NCI-H1930 (cell line): ENCODE measurements at places on chromosomes 1 and 21.
A peak's percentile ranks its signal among the peaks of the same experiment; 100 is the strongest.

- no peak for DNase-seq
These were observed 44.4 kb upstream of the KIF26B start for GRCh38 chr1:245110406-245110805.

GRCh38 chr1:154992721-154993571 lies 440 bp upstream of the LENEP start:
- DNase-seq, result no peak

- no peak for DNase-seq
These were observed 63.7 kb downstream of the SYT14 start for GRCh38 chr1:210001751-210002150.

DNA sequence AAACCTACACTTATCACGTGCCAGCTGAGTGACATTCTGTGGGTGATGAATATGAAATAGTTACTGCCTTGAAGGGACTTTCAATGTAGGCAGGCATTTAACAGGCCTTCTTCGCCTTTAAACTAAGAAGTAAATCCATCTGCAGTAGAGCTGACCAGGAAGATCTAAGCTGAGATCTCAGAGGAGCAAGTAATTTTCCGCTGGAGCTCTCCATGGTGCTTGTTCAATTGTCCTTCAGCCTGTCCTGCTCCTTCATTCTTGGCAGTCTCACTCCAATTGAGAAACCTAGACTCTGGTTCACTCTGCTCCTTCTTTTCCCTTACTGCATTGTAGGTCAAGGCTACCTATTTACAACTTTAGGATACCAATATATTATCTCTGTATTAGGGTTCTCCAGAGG lies 183.5 kb downstream of the HMCN1 start:
- DNase-seq, result no peak

DNA sequence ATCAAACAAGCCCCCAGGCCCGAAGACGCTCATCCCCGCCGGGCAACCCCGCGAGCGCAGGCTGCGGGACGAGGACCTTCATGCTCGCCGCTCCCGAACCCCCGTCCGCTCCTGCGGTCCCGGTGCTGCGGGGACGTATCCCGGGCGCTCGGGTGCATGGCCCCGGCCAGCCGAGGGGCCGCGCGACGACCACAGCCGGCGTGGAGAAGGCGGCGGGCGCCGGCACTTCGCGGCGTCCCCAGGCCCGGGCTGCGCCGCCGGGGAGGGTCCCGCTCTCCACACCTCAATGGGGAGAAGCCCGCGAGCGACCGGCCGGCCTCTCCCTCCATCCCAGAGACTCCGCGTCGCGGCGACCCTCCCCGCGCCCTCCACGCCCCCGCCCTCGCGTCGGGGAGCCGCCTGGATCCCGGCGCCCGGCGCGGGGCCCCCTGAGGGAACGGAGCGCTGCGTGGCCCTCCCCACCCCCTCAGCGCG lies 401 bp downstream of the ERRFI1 start:
- no peak for DNase-seq

GRCh38 chr1:207649865-207650580 lies 5.1 kb downstream of the CR1L start:
- DNase-seq, result no peak

- no peak for DNase-seq
These were observed 345.4 kb upstream of the NR5A2 start for GRCh38 chr1:199682081-199682480.

DNA sequence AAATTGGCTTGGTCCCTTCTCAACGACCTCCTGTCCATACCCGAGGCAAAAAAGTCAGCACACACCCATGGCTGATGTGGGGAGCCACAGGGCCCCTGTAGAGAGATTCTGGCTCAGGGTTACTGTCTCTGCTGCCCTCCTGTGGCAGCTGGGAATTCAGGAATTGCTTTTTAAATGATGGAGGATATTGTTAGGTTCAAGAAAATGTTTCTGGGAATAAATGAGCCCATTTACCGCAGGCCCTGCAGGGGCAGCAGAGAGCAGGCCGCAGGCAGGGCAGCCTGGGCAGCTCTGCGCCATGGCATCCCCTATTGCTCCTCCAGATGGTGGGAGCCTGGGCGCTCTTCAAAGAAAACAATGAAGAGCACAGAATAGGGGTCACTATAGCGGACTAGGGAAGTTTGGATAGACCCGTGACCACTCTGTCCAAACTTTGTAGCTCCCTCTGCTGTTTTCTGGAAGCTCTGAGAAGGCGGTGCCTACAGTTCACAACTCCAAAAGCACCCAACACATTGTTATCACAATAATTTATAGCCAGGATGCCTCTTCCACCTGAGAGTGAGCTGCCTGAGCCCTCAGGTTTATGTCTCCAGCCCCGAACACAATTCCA lies 201.1 kb downstream of the BACH1 start:
- no peak for DNase-seq

- DNase-seq, result no peak
These were observed 14.0 kb downstream of the C1orf52 start for GRCh38 chr1:85245456-85245855.

- no peak for DNase-seq
These were observed 109.6 kb downstream of the WDR3 start for GRCh38 chr1:118039170-118039569.

DNA sequence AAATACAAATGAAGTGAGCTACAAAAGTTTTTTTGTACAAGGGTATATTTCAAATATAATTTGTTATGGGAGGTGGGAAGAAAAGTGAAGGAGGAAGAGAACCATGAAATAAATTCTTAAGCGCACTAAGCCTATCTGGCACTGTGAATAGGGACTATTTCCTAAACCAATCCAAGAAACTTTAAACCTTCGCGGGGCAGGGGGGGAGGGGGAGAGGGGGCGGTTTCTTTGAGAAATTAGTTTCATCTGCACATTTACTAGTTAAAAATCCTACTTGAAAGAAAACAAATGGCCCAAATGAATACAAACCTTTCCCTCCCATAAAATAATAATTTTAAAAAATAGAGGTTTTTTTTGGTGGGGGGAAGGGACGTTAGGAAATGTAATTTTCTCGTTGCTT lies 364 bp downstream of the GOLPH3L start:
- no peak for DNase-seq

GRCh38 chr1:59085101-59085500 lies 211.8 kb upstream of the FGGY start:
- DNase-seq, result no peak

DNA sequence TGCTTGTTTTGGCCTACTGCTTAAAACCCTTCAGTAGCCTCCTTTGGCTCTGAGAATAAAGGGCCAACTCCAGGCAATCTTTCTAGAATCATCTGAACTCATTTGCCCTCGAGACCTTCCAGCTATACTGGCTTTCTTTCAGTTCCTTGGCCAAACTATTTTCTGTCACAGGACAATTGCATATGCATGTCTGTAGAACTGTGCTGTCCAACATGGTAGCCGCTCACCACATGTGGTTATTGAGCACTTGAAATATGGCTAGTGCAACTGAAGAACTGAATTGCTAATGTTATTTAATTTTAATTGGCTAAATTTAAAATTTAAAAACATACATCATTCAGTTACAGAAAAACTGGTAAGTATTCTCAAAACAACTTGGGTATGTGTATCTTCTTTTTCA lies 14.3 kb upstream of the GNL2 start:
- no peak for DNase-seq

GRCh38 chr1:244304656-244305055 lies 147.1 kb downstream of the ADSS2 start:
- DNase-seq, result no peak

- DNase-seq, result no peak
These were observed 40.8 kb downstream of the TCEANC2 start for GRCh38 chr1:54094001-54094729.

- DNase-seq, result peak; percentile 54
These were observed 18.3 kb upstream of the PPIE start for GRCh38 chr1:39720094-39720999.

DNA sequence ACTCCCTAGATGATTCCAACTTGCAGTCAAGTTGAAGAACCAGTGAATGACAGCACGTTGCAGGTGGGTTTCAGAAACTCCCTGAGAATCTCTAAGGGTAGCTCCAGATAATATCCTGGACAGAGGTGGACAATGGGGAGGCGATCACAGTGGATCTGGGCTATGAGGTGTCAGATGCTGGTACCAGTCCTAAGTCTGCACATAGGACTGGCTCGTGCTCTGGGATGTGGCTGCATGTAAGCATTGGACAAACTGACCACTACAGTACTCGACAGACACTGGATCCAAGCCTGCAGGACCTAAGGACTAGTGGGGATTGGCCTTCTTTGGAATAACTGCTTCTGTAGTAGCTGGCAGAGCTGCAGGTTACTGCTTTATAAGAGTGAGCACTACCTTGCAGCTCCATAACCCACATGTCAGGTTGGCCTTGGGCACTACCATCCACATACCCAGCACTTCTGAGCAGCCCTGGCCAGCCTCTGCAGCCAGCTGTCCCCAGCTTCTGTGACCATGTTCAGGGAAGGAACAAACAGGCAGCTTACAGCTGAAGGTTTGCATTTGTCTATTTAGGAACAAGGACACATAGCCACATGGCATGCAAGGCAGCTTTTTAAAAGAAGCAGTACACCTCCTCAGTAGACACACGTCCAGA lies 33.2 kb upstream of the DNAH14 start:
- DNase-seq, result no peak

- DNase-seq, result peak; percentile 47
These were observed 61.4 kb upstream of the DIRAS3 start for GRCh38 chr1:68111519-68112436.

GRCh38 chr1:165114022-165114888 lies 242.3 kb downstream of the LMX1A start:
- DNase-seq, result peak; percentile 43

- DNase-seq, result no peak
These were observed 75.8 kb downstream of the RRAGC start for GRCh38 chr1:38783640-38784229.

- no peak for DNase-seq
These were observed 44.7 kb upstream of the ZNF644 start for GRCh38 chr1:91066538-91066937.

- no peak for DNase-seq
These were observed 62.6 kb downstream of the MAN1C1 start for GRCh38 chr1:25679171-25679570.

- DNase-seq, result no peak
These were observed 7.1 kb downstream of the C1orf226 start for GRCh38 chr1:162388615-162389014.

GRCh38 chr1:108054396-108054795 lies 89.4 kb upstream of the VAV3 start:
- no peak for DNase-seq

GRCh38 chr21:25938658-25939395 lies 204.1 kb downstream of the GABPA start:
- DNase-seq, result no peak

- no peak for DNase-seq
These were observed 13.5 kb downstream of the HIVEP3 start for GRCh38 chr1:41905093-41905675.

DNA sequence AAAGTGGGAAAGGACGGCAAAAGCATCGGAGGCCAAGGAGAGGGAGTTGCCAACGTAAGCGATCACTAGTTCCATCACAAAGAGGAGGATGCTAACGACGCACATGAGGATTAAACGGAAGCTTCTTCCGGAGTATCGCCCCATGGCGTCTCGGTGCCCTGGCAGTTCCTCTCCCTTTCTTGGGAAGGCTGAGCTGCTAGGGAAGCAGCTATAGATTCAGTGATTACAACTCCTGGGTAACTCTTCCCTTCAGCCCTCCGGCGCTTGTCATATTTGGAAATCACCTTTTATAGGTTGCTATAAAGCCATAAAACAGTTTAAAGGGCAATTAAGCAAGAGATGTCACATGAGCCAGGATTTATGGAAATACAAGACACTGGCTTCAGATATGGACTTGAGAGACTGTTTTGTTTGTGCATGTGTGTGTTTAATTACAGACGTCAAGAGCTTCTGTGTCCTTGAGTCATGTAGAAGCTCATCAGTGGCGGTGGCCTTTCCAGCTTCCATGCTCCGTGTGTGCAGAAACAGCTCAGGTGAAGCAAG lies 30.6 kb upstream of the SLC30A10 start:
- no peak for DNase-seq

GRCh38 chr1:155967341-155968050 lies 10.9 kb downstream of the ARHGEF2 start:
- DNase-seq, result no peak

GRCh38 chr1:234918961-234919761 lies 209.5 kb downstream of the TOMM20 start:
- DNase-seq, result no peak

- no peak for DNase-seq
These were observed 38.0 kb downstream of the CTH start for GRCh38 chr1:70449049-70449448.

- DNase-seq, result no peak
These were observed 23.9 kb downstream of the PRRC2C start for GRCh38 chr1:171509191-171509590.

GRCh38 chr1:199089393-199090122 lies 450.7 kb downstream of the PTPRC start:
- DNase-seq, result no peak

GRCh38 chr1:168583571-168583970 lies 7.2 kb downstream of the XCL1 start:
- DNase-seq, result no peak

DNA sequence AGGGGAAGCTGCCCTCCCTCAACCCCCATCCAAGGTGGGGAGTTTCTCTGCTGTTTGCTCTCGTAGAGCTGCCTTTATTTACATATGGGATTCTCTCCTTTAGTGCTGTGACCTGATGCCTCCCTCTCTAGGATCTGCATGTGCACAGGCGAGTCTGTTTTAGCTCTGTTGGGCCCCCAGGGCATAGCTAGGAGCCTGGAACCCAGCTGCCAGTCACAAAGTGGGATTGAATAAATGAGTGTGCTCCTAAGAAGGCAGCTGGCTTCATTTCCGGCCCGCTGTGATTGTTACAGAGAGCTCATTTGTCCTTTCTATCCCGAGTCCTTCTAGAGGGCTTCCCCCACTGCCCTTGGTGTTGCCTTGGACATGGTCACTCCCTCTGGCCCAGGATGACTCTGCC lies 176.6 kb downstream of the GRIK3 start:
- no peak for DNase-seq

DNA sequence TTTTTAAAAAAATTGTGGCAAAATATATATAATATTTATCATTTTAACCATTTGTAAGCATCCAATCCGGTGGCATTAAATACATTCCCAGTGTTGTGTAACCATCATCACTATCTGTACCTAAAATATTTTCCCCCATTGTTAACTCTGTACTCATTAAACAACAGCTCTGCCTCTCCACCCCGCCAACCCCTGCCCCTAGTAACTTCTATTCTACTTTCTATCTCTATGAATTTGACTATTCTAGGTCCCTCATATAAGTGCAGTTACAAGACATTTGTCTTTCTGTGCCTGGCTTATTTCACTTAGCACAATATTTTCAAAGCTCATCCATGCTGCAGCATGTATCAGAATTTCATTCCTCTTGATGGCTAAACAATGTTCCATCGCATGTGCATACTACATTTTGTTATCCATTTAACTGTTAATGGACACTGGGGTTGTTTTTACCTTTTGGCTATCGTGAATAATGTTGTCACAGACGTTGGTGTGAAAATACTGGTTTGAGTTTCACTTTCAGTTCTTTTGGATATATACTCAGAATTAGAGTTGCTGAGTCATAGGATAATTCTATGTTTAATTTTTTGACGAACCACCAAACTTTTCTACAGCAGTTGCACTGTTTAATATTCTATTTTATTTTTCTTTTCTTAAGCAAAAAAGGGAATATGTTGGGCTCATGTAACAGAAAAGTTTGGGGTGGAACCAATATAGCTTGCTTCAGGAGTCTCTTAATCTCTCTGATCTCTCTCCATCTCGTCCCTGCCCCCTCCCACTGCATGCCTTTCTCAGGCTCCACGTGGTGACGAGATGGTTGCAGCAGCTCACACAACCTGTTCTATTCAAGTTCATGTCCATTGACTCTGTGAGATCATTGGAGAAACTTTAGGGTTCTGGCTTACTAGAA lies 25.2 kb upstream of the RCAN1 start:
- DNase-seq, result no peak

- no peak for DNase-seq
These were observed 75.9 kb downstream of the DHRS3 start for GRCh38 chr1:12542138-12542465.
